ENCODE measurements at places on chromosomes 12 and 14.

GRCh38 chr14:55789406-55789805 lies 209.4 kb downstream of the KTN1 start:
- no peak for DNase-seq

DNA sequence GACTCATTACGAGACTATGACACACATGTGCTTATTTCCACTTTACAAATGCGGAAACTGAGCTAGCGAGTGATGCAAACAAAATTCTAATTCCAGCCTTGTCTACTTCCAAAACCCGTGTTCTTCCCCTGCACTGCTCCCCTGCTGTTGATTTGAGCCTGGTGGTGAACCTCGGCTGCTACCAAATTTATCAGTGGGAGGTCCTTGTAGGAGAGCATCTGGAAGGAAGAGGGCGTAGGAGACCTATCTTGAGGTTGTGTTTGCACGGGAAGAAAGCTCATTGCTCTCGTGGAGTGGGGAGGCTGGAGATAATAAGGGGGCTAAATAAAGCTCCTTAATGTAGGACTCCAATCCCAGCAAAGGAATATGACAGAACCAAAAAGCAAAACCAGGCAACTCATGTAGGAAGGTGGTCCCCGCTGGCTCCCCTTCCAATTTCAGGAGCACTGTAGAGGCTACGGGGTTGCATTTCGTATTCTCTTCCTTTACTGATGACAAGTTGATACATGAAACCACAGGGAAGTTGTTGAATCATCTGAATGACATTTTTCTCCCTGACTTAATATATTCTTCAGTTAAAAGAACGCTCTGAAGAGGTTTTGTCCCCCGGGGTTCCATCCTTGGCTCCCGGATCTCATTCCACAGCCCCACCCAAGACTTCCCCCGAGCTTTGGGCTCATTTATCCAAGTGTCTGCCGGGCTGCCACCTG lies 52.6 kb downstream of the FZD10 start:
- DNase-seq = no peak

- DNase-seq = no peak
Observed at GRCh38 chr12:126474703-126475102, 1409.5 kb downstream of the AACS start.

DNA sequence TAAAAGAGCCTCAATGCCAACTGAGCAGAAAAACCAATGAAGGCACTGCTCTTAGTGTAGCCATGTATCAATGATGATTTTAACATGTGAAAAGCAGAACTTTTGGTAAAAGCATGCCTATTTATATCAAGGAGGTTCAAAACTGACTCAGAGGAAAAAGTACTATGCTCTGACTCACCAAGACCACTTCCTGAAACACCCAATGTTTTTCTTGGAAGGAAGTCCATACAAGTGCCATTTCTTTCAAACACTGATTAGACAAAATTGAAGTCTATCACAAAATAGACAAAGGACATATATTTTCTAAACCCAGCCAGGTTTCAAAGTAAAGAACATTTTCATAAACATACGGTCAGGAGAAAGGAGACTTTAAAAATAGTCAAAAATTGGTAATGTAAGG lies 88.6 kb downstream of the EPS8 start:
- DNase-seq = no peak

DNA sequence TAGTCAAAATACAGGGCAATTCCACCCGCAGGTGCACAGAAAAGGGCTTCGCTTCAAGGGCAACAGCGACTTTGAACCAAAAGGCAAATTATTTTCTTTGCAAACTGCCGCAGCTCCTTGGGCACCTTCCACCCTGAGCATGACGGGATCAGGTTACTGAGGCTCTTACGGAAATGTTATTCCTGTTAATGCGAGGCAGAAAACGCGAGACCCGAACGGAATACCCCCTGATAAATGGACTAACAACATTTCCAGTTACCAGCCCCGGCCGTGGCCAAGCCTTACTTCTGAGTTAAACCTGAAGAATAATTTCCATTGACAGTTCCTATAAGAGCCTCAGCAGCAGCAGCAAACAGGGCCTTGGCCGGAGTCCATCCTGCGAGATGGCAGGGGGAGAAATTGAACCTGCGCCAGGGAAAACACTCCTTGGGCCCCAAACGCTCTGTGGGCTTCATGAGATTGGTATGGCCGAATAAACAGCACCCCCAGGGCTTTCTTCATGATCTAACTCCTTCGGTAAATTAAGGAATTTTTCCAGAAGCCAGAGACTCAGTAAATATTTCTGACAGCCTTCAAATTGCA lies 70.0 kb upstream of the DICER1 start:
- no peak for DNase-seq

DNA sequence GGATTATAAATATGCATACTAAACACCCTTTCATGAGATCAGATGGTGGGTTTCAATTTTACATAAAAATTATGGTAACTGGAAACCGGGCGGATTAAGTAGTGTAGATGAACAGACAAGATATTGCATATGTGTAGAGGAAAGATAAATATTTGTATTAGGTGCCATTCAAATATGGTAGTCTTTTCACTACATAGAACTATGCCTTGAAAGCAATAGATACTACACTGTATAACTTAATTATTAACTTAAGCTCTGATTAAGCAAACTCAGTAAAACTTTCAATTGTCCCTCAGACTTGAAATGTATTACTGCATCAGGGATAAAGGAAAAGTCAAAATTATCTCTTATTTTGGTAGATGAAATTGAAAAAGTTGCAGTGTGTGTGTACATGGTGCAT lies 1.9 kb downstream of the PTPN21 start:
- DNase-seq = no peak

GRCh38 chr12:57522887-57523705 lies 472 bp downstream of the MBD6 start:
- no peak for DNase-seq

DNA sequence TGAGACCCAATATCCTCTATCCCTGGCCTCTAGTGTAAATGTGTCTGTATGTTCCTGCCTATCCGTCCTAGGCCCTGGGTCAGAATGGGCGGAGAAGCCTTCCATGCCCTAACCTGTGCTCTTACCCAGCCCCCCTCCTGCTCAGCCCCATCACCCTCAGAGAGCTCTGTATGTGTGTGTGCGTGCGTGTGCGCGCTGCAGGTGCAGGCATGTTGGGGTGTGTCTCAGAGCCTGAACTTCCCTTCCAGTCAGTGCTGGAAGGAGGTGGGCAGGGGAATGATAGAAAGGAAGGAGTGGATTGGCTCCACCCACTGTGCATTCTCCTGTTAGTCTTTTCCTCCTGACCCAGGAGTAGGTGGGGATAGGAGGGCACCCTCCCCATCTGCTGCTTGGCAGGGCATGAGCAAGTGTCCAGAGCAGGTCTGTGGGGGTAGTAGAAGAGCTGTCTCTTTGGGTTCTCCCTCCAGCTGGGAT lies 7.2 kb downstream of the NAB2 start:
- no peak for DNase-seq

DNA sequence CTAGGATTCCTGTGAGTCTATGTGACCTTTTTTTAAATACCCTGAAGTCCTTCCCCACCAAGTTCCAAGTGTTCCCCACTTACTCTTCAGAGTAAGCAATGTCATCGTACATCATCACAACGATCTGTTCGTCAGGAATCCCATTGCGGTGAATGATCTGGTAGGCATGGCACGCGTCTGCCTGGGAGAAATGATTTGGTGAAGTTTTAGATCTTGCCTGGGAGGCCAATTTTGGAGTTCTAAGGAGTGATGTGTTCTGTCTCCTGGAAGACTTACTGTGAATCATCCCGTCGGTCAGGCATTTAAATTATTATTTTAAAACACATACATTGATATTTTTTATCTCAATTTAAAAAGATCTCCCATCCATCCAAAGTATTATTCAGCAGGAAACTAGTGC lies 29.8 kb downstream of the LGMN start:
- no peak for DNase-seq

GRCh38 chr14:64880221-64881121 lies 764 bp upstream of the SPTB start:
- peak; percentile 37 for DNase-seq

- no peak for DNase-seq
Observed at GRCh38 chr12:73274976-73275375, 1002.8 kb downstream of the TRHDE start.

GRCh38 chr12:93447555-93448290 lies 6.0 kb upstream of the UBE2N start:
- DNase-seq = no peak

- no peak for DNase-seq
Observed at GRCh38 chr14:100826391-100827100, 628 bp downstream of the MEG3 start.

- no peak for DNase-seq
Observed at GRCh38 chr14:25400607-25401206, 350.8 kb upstream of the STXBP6 start.

- no peak for DNase-seq
Observed at GRCh38 chr12:132384916-132385774, 55.8 kb upstream of the GALNT9 start.

DNA sequence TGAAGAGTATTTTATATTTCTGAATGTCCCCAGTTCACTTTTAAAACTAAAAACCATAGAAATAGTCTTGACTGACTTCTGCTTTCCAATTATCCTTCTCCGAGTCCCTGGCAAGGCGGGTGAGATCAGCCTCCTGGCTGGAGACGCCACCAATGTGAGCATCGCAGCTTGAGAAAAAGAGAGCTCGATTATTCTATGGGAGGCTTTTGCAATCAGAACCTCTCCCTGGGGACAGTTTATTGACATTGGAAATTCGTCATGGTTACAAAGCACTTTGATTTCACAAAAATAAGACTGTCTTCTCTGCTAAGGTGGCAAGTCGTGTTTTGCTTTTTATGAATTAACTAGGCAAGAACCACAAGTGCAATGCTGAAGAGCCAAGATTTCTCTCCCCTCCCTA lies 23.6 kb upstream of the GPHB5 start:
- no peak for DNase-seq

DNA sequence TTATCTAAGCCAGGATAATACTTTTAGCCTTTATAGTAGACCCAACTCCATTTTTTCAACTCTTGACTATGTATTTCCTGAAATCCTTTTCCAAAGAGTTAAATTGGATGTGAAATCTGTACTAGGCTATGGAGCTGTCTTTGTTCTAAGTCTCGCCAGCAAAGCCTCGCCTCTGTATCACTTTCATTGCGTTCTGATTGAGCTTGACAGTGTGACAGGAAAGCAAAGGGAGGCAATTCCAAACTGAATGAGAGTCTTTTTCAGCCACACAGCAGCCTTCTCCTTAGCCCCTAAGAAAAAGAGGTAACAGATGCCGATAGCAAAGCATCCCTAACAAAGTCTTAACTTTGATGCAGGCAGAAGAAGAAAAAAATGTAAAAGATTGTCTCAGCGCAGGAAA lies 154.6 kb upstream of the OTX2 start:
- no peak for DNase-seq

DNA sequence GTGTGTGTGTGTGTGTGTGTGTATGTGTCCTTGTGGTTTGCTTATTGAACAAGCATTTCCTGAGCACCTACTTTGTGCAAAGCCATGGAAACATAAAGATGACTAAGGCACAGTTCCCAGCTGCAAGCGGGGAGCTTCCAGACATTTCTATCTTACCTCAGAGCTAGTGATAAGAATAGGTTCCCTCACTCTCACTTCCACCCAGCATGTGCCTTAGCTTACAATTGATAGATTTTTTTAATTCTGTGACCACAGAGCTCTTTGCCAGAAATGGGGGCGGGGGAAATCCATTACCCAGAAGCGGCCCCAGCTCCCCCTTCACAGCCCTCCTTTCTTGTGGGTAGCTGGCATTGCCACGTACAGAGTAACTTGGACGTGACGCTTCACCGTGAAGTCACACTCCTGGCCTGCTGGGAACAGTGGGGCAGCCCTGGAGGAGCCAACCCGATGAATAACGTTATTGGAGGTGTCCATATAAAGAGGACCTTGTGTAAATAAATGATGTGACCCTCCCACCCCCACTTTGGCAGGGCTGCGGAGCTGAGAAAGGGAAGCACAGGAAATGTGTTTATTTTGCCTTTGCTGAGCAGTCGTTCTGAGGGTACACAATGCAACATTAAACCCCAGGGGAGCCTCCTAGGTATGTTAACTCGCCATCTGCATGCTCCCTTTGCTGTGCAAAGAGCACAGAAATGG lies 238.9 kb downstream of the CHST11 start:
- DNase-seq = peak; percentile 55

DNA sequence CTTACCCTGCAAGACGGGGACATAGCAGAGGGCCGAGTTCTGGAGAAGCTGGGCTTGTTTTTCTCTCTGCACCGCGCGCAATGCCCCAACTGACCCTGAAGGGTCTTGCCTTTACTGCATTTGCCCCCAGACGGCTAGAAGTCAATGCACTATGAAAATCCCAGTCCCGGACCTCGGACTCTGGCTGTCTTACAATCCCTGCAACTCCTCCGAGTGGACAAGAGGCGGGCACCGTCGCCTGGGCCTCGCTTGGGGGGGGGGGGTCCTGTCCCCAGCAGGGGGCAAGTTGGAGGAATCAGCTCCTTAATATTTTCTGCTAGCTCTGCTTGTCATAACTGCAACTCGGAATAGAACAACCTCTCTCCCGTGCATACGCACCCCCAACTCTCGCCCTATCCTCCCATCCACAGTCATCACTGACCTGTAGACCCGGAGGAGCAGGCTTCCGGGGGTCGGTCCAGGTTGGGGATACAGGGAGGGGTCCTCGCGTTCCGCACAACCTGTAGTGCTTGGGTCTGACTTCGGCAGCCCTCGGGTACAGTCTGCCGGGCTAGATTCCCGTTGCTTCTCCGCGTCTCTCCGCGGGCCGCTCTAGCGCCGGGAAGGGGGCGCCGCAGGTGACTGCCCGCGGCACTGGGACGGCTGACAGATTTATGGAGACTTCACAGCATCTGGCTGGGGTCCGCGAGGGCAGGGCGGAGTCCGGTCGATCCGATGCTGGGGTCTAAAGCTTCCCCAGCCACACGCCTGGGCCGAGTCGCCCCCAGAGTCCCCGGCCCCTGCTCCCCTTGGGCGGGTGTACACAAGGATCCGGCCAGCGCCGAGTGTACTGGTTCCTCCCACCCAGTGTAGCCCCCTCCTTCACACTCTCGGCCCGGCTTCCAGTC lies 3.3 kb upstream of the PAX9 start:
- DNase-seq = no peak

GRCh38 chr14:72600551-72601330 lies 293.2 kb downstream of the DPF3 start:
- no peak for DNase-seq

DNA sequence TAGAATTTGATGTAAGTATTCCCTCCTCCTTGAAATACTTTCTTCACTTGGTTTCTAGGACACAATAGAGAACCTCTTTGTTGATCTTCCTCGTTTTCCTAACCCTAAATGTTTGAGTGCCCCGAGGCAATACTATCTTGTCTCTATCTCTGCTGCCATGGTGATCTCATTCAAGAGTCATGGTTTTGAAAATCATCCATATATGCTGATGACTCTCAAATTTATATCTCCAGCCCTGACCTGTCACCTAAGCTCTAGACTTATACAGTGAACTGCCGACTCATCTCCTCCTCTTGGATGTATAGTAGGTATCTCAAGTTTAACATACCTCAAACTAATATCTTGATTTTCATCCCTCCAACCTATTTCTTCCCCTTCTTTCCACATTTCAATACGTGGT lies 71.4 kb downstream of the RIC8B start:
- no peak for DNase-seq

DNA sequence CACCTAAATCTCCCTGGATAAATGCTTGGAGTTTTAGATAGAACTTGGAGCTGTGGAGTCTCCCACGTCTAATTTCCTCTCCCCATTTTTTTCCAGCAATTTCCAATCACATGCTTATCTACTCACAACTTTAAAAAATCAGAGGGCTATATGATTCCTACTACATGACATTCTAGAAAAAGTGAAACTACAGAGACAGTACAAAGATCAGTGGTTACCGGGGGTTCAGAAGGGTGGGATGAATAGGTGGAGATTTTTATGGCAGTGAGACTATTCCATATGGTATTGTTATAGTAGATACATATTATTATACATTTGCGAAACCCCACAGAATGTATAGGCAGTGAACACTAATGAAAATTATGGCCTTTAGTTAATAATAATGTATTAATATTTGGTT lies 35.5 kb downstream of the ATF7 start:
- DNase-seq = no peak
